ENCODE measurements at places on chromosomes 2 and 18.

- DNase-seq = no peak
- H3K4me3 ChIP-seq = no peak overlapping the region
- no peaks in the 10 kb centered on the region for H3K4me1 ChIP-seq
- H3K36me3 ChIP-seq = no peaks in the 10 kb centered on the region
- no peak overlapping the region for H3K27ac ChIP-seq
- no peaks in the 10 kb centered on the region for H3K27me3 ChIP-seq
These were observed 23.0 kb downstream of the PTPN18 start for GRCh38 chr2:130378898-130379214.

GRCh38 chr2:189348369-189348768 is 92.9 kb upstream of the WDR75 start:
- H3K27ac ChIP-seq = no peak overlapping the region
- no peak for DNase-seq
- H3K27me3 ChIP-seq = no peaks in the 10 kb centered on the region

GRCh38 chr2:134253804-134254203 is at the start of gene MGAT5:
MGAT5 (plus strand) TSS chr2:134254072; CDS start chr2:134254404, 332 bp downstream.
- no peak for DNase-seq
- H3K4me3 ChIP-seq = no peak within 1 kb of the TSS
- peaks cover 6% of the 10 kb centered on the region for H3K4me1 ChIP-seq

GRCh38 chr2:69241664-69242514 is 145.1 kb downstream of the GFPT1 start:
- no peak for DNase-seq
- no peaks in the 10 kb centered on the region for H3K36me3 ChIP-seq
- no peak overlapping the region for H3K4me3 ChIP-seq
- no peaks in the 10 kb centered on the region for H3K27me3 ChIP-seq

DNA sequence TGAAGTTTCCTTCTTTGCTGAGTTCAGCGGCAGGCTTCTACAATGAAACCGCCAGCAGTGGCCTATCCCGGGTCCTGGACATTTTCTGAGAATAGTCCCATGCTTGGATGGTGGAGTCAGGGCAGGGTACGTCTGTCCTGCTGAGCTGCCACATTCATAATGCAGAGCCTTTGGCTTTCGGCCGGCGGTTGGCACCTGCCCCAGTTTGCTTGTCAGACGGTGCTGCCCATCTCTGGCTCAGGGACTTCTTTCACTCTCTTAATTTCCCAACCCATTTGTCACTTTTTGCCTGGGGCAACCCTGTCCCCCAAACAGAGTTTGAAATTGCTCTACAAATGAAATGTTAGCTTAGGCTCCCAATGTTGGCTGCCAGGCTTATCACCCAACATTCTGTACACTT is 57.2 kb downstream of the SOX11 start:
- no peak overlapping the region for H3K4me3 ChIP-seq
- no peak for DNase-seq
- H3K27me3 ChIP-seq = no peaks in the 10 kb centered on the region
- H3K27ac ChIP-seq = no peak overlapping the region
- H3K36me3 ChIP-seq = no peaks in the 10 kb centered on the region
